Astrocyte (in vitro differentiated cells and primary cell): ENCODE measurements at places on chromosomes 5 and 9. TPM values are rescaled to one million over a fixed set of nuclear protein-coding genes. Genes with fewer than 3 reads are reported as not detected.
A peak's percentile ranks its signal among the peaks of the same experiment; 100 is the strongest.

GRCh38 chr5:143024228-143024920, 254.2 kb downstream of the ARHGAP26 start:
- no peak for DNase-seq

DNA sequence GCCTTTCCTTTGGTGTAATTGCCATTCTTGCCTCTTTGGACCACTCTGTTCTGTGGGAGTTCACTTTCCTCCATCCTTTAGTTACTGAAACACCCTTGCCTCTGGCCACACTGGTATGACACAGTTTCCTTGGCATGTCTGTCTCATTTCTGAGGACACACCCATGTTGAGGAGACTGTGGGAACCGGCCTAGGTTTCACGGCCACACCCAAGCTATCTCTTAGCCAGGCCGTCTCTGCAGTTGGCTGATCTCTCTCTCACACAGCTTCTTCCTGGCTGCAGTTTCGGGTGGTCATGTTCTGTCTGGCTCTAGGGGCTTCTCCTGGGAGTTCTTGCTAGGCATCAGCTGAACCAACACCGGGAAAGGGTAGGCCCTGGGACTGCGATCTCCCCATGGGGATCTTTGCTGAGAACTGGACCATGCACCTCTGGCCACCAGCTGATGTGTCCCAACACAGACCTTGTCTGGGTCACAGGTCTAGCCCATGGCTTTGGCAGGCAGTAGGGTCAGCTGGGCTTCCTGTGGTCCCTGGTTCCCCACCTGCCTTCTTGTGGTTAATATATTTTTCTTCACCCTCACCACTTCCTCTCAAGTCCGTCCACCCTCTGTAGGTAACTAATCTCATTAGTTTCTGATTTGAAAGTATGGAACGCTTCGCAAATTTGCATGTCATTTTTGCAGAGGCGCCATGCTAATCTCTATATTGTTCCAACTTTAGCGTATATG, 24.9 kb downstream of the ARHGEF37 start:
- DNase-seq, result peak; percentile 83

DNA sequence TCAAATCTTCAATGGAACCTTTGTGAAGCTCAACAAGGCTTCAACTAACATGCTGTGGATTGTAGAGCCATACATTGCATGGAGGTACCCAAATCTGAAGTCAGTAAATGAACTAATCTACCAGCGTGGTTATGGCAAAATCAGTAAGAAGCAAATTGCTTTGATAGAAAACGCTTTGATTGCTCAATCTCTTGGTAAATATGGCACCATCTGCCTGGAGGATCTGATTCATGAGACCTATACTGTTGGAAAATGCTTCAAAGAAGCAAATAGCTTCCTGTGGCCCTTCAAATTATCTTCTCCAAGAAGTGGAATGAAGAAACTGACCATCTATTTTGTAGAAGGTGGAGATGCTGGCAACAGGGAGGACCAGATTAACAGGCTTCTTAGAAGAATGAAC, 54.7 kb upstream of the TTC39B start:
- no peak for DNase-seq

GRCh38 chr5:171650597-171650996, 135.0 kb upstream of the SMIM23 start:
- no peak for DNase-seq

DNA sequence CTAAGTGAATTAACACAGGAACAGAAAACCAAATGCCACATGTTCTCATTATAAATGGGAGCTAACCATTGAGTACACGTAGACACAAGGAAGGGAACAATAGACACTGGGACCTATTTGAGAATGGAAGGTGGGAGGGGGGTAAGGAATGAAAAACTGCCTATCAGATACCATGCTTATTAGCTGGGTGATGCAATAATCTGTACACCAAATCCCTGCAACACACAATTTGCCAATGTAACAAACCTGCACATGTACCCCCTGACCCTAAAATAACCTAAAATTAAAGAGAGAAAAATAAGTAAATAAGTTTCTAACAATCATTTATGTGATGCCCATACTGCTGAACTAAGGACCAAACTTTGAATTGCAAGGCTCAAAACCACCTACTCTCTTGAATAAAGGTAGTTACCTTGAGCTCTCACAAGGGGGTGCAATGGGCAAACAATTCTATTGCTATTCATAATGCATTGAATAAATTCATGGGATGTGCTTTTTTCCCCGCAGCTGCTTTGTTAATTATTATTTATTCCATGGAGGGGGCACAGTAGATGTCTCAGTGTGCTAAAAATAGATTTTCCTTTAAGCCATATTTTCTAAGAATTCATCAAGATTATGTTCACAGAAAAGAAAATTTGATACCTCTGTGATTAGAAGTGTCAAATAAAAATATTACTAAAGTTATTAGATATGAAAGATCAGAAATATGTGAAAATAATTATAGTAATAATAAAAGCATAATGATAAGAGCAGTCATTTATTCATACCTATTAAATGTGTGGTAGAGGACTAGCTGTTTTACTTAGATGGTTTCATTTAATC, 76.2 kb upstream of the PTPN3 start:
- DNase-seq, result peak; percentile 33

DNA sequence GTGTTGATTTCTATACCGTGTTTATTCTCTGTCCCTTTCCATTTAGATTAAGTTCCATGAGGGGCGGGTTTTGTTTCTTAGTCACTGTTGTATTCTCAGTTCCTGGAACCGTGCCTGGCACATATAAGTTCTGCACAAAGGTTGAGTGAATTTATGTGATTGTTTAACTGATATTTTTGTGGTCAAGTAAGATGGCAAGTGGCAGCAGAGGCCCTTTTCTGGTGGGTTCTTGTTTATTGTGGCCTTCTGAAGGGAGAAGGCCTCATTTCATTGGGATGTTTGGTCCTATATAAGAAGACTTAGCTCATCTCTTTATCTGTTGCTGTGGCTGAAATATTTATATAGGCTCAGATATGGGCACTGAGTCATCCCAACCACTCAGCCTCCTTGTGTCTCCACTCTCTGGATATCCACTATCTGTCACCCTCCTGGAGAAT, 262.5 kb downstream of the PSAT1 start:
- DNase-seq, result peak; percentile 80

- peak; percentile 42 for DNase-seq
These were observed 167.0 kb upstream of the DMRTA1 start for GRCh38 chr9:22279636-22280035.

- no peak for DNase-seq
These were observed 737.3 kb upstream of the DMAC1 start for GRCh38 chr9:8536845-8537244.

- no peak for DNase-seq
These were observed 78.9 kb downstream of the SEMA4D start for GRCh38 chr9:89418882-89419640.

DNA sequence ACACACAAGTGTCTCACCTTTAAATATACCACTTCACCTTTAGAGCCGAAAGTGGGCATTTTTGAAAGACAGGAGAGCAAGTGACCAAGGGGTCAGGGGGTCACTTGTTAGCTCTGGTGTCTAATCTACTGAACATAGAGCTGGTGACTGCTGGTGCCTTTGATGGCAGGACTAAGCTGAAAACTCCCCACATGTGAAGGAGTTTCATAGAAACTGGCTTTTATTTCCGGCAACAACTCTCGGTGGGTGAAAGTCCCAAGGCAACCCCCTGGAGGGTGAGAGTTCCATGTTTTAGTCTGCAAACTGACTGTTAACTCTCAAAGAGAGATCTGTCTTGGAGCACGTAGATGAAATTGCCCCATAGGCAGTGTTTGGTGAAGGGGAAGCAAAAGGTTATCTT, 466.9 kb downstream of the DMRTA1 start:
- no peak for DNase-seq

- DNase-seq, result no peak
These were observed 40.8 kb downstream of the FAM78A start for GRCh38 chr9:131235480-131235851.

DNA sequence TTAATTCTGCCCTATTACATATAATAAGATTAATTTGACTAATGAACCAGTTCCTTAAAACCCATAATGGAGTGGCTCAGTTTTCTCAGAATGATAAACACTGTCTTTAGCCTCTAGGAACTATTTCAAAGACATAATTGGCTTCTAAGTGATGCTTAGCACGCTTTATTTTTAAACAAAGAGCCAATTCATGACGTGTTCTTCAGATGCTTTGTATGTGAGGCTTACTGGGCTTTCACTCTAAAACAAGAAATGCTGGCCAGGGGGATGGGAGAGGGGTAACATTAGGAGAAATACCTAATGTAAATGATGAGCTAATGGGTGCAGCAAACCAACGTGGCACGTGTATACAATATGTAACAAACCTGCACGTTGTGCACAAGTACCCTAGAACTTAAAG, 7.6 kb upstream of the SFXN1 start:
- DNase-seq, result no peak

- DNase-seq, result peak; percentile 82
These were observed 269.8 kb upstream of the CDH9 start for GRCh38 chr5:27308153-27308552.

- no peak for DNase-seq
These were observed 2.1 kb upstream of the TRAF1 start for GRCh38 chr9:120928483-120929228.

DNA sequence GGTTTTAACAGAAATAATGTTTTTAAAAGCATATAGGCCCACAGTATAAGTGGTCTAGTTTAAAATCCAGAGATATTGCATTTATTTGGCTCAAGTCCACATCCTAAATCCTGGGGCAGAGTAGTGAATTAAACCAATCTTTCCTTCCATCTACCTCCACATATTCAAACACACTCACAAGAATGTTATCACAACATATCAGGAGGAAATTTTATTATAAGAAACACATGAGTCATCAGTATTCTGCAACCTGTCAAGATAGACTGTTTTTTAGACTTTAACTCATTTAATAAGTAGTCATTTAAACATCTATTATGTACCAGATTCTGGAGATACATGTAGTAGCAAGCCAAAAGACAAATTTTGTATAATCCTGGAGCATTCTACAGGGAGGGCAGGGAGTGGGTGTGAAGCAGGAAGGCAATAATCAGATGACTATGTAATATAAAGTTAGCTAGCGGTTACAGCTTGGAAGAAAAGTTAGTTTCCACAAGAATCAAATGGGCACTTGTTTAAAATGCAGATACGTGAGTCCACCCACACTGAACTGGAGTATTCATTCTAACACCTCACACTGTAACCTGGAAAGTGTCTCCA, 187.3 kb upstream of the PIK3R1 start:
- DNase-seq, result peak; percentile 39

GRCh38 chr9:87276851-87277261, 220.8 kb upstream of the DAPK1 start:
- peak; percentile 63 for DNase-seq

GRCh38 chr5:134945041-134945440, 22.7 kb upstream of the CATSPER3 start:
- no peak for DNase-seq

DNA sequence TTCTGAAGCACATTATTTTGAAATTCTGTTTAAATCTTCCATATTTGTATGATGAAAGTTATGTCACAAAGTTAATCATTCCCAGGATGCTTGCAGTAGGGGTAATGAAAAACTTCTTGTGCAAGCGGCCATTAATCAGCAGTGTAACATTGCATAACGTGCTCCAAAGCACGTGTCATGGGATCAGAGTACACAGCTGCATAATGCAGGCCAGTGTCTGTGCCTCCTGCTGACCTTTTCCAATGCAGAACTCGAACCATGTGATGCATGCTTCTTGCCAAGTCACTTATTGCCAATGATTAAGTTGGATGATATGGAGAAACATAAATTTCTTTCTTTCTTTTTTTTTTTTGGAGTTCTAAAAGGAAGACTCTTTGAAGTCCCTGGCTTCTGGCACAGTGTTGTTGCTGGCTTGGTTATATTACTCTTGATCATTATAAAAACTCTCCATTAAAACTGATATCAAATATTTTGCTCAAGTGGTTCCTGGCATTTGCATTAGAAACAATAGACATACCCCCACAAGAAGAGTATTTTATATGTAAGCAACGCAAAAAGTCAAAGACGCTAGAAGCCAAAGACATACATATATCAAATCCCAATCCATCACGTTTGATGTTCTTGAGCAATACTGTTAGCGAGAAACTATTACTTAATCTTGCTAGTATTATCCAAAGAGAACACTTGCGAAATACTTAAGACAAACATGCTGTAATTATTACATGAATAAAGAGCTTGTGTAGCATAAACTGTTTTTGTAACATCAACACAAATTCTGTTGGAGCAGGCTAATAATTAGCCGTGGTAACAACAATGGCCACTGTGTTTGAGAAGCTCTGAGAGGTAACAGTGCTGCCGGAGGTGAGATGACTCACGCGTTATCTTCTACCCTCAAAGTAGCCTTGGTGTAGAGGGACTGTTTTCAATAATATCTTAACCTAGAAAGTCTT, 164.2 kb downstream of the AUH start:
- DNase-seq, result peak; percentile 88

GRCh38 chr5:61625137-61625561, 293.1 kb downstream of the ZSWIM6 start:
- no peak for DNase-seq

DNA sequence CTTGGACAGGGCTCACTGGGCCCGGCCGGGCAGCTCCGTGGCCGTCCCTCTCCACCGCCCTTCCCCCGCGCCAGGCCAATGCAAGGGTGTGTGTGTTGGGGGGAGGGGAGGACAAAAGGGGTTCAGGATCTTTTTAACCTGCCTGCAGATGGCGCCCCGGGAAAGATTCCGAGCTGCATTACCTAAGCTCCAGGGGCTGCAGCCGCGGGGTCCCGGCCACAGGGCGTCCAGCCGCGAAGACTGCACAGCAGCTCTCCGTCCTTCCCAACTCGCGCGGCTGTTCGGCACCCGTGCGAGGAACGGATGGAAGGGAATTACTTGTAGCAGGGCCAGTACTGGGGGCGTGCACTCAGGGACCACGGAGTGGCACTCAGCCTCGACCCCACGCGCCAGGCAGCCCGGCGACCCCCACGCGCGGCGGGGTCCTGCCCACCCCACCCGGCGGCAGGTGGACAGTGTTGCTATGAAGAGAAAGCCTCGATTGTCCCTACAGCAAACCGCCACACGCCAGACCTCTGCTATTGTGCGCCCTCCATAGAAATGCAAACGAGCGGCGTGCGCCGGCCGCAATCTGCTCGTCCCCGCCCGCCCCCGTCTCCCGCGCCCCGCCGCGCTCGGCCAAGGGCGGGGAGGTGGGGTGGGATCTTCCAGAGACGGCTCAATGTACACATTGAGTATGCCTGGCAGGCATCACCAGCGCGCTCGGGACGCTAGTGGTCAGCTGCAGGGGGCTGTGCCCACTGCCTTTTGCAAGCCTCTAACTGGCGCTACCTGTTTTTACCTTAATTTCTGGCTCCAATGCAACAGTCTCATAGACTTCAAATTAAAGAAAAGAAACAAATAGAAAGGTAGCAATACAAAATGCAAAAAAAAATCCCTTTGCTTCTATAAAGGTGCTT, 796 bp upstream of the GADD45G start:
- DNase-seq, result peak; percentile 27

- no peak for DNase-seq
These were observed 31.0 kb upstream of the NR3C1 start for GRCh38 chr5:143434261-143435209.

SLC46A2 gene
- total RNA-seq, result not detected in 2 replicates

PCDHGB1 gene
- total RNA-seq, result 1.0 and 1.5 TPM in 2 replicates

BSPRY gene
- total RNA-seq, result 0.27 TPM in 1 of 2 replicates, not detected in the other

MAN1B1 gene
- 69.2 and 89.0 TPM in 2 replicates for total RNA-seq

PTTG1 gene
- 12.7 and 20.4 TPM in 2 replicates for total RNA-seq

ACSL6 gene
- total RNA-seq, result 0.07 TPM in 1 of 2 replicates, not detected in the other

KIF4B gene
- total RNA-seq, result not detected in 2 replicates

TTC39B gene
- total RNA-seq, result 7.0 and 8.1 TPM in 2 replicates

PLAC8L1 gene
- total RNA-seq, result 2.0 and 2.7 TPM in 2 replicates
